ENCODE measurements at places on chromosomes 4 and X. TPM values are rescaled to one million over a fixed set of nuclear protein-coding genes. Genes with fewer than 3 reads are reported as not detected.

DNA sequence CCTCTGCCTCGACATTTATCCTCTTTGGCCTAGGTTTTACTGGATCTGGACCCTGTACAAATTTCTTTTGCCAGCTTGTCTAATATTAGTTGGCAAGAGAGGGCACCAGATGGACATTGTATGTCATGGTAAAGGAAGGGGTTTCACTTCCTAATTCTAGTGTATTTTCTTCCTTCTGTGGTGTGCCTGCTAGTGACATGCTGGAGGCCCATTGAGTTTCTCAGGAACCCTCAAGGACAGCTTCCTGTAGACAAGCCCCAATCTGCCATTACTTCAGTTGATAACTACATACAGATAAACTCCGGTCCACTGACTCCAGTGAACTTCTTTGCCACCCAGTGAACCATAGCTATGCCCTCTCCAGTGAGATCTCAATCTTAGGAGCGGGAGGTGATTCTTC is 116.9 kb downstream of the STPG2 start:
- DNase-seq = no peak

GRCh38 chr4:8374851-8375649 is 65.5 kb downstream of the ACOX3 start:
- DNase-seq = peak; percentile 36

Gene MAGEC3
- not detected for total RNA-seq

DNA sequence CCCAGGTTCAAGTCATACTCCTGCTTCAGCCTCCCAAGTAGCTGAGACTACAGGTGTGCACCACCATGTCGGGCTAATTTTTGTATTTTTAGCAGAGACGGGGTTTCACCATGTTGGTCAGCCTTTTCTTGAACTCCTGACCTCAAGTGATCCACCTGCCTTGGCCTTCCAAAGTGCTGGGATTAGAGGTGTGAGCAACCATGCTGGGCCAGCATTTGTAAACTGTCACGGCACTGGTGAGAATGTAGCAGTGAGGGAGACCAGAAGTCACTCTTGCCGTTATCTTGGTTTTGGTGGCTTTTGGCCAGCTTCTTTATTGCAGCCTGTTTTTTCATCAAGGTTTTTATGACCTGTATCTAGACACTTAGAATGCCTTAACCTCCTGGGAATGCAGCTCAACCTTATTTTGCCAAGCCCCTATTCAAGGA is 22.4 kb downstream of the PCDH18 start:
- DNase-seq = no peak

DNA sequence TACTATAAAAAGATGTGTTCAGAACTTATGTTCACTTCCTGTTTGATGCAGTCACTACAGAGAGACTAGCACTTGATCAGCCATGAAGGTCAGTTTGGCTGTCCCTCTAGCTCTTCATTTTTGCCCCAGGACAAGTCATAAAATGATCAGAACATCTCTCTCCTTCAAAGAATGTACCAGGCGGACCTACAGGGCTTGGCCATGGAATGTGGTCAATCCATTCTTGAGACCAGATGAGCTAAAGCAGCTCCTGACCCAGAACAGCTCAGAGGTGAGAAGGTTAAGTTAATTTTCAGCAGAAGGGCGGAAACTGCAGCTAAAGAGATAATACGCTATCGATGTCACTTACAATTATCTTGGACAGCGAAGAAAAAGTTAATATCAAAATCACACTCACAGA is 49.2 kb upstream of the TAB3 start:
- no peak for DNase-seq

Gene CNGA1
- 0.77 TPM for total RNA-seq

DNA sequence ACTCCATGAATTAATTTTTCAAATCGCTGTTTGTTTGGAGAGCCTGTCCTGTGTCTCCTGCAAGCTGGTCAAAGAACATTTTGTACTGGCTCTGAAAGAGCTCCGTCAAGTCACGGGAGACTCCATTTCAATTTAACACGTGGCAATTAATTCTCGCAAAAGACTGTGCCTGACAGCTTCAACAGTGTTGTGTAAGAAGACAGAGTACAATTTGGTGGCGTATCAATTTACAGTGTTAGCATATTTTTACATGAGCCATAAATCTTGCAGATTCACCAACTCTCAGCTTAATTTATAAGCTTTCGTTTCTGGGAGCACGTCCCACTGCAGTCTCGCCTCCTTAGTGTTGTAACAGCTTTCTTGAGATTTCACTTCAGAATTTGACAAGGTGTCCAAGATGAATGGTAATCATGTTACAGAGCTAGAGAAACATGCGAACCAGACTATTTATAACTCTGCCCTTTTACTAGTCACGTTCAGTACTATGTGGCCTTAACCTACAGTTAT is 70.8 kb downstream of the RWDD4 start:
- peak; percentile 74 for DNase-seq

GRCh38 chr4:6692806-6693205 is 872 bp upstream of the S100P start:
- no peak for DNase-seq

Gene PNMA5
- total RNA-seq = not detected

Gene PDGFC
- total RNA-seq = 6.6 TPM

- no peak for DNase-seq
These were observed 115.9 kb downstream of the MAGEC2 start for GRCh38 chrX:142089193-142089592.

GRCh38 chr4:38385093-38386004 is 278.6 kb upstream of the KLF3 start:
- DNase-seq = peak; percentile 47

DNA sequence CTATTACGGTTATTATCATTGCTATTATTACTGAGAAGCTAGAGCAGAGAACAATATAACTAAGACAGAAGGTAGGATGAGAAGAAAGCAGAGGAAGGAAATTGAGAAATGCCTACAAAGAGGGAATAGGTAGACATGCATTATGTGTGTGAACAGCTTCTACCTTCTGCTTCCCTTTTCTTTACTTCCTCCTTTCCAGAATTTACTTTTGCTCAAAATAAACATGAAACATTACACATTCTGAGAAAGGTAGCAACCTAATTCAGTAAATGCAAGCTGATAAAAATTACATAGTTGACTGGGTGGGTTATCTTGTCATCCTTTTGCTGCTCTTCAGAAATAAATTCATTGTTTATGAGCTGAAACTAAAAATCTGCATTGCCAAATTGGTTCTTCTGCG is 54.6 kb downstream of the AMOT start:
- DNase-seq = no peak

DNA sequence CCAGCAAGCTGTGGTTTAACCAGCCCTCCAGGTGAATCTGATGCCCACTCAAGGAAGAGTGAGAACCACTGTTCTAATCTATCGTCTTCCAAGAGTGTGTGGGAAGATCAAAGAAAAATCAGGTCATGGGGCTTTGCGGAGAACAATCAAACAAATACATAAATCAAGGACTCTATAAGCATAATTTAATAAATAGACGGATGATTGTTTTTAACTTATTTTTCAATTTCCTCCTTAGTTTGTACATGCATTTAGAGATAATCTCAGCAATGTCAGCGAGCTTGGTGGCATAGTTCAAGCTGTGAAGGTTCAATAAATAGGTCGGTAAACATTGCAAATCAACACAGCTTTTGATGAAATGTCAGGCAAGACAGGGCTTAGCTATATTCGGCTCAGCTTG is 84.9 kb downstream of the DMD start:
- no peak for DNase-seq

- no peak for DNase-seq
These were observed 566.1 kb downstream of the KCTD8 start for GRCh38 chr4:43882470-43882869.

- DNase-seq = no peak
These were observed 10.6 kb downstream of the TNIP2 start for GRCh38 chr4:2745516-2745915.

Gene FGB
- total RNA-seq = not detected

DNA sequence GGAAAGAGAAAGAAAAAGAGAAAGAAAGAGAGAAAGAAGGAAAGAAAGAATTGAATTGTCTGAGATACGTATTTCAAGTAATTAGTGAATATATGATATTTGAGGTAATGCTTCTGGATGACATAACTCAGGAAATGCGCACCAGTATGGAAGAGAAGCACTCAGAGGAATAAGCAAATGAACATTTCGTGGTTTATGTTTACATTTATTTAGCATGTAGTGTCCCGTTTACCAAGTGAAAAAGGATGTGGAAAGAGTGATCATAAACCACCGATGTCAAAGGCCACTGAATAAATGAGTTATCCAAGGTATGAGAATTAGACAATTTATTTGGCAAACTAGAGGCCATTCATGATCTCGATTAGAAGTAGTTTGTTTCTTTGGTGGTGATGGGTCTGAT is 200.4 kb downstream of the ARAP2 start:
- DNase-seq = no peak

- DNase-seq = no peak
These were observed 39.1 kb downstream of the CLOCK start for GRCh38 chr4:55507612-55508011.

GRCh38 chrX:15815779-15816437 is 25.6 kb downstream of the ZRSR2 start:
- no peak for DNase-seq

DNA sequence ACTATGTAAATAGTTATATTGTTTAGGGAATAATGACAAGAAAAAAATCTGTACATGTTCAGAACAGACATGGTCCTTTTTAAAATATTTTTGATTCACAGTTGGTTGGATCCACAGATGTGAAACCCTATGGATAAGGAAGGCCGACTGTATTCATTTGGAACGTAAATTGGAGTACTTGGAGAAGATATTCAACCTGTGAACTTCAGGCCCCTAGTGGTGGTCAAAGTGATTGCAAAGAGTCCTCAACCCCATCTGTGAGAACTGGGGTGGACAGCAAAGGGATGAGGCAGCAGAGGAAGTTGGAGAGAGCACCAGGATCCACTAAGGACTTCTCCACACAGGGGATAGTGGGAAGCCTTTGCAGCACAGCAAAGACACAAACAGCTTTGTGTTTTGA is 6.2 kb upstream of the CXCL13 start:
- no peak for DNase-seq

DNA sequence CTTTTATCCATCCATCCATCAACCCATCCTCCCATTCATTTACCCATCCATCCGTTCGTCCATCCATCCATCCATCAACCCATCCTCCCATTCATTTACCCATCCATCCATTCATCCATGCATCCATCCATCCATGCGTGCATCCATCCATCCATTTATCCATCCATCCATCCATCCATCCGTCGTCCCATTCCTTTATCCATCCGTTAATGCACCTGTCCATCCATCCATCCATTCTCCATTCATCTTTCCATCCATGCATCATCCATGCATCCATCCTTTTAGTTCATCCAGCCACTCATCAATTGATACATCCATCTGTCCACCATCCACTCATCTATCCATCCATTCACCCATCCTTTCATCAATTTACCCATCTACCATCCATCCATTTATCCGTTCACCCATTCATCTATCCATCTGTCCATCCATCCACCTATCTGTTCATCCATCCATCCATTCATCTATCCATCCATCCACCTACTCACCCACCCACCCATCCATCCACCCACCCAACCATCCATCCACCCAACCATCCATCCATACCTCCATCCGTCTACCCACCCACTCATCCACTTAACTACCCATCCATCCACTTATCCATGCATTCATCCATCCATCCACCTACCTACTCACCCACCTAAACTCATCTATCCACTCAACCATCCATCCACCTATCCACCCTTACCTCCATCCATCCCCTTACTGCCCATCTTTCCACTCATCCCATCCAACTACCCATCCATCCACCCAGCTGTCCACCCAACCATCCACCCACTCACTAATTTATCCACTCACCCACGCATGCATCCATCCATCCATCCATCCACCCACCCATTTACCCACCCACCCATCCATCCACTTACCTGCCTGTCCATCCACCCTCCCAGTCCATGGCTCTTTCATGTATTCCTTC is 9.6 kb downstream of the CD99 start:
- no peak for DNase-seq

Gene PNMA3
- 0.10 TPM for total RNA-seq

GRCh38 chr4:65943076-65943475 is 272.8 kb upstream of the EPHA5 start:
- DNase-seq = no peak

Gene SULT1B1
- total RNA-seq = 0.24 TPM

DNA sequence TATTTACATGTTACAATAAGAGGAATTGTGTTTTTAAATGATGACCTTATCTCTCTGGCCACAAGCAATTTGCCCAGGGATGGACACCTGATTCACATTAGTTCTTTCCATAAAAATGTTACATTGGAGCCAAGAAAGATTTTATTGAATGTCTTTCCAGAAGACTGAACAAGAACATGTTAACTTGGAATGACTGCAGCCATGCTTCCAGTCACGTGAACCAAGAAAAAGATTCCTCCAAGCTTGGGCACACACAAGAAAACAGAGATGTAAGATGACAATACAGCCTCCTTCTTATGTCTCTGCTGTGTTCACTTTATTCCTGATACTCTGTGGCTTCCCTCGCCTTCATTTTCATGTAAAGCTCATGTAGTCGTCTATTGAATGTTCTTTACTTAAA is 737.6 kb downstream of the TRIML1 start:
- DNase-seq = no peak

DNA sequence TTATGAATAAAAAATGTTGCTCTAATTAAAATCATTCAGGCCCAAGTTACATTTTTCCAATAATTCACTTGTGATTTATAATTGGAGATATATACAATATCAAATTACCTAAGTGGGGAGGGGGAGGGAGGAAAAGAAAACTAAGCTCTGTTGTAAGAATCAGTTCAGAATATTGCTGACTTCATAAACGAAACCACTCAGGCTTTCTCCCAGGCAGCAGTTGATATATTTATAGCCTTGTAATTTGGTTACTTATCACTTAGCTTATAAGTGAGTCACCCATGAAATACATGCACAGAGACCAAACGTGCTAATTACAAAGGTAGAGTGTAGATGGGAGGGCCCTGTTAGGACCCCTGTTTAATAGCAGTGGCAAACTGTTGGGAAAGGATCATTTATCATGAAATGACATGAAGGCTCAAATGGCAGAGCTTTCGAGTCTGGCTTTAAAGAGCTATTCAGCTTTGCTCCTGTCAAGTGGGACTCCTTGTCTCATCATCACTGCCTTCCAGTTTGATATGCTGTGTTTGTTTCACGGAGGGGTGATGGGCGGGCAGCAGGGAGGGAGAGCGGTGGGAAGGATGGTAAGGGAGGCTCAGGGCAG is 105.6 kb upstream of the PGRMC2 start:
- no peak for DNase-seq

GRCh38 chr4:160894809-160895208 is 1269.0 kb downstream of the FSTL5 start:
- DNase-seq = no peak

Gene ANXA3
- 19.1 TPM for total RNA-seq

- no peak for DNase-seq
These were observed 1560.6 kb downstream of the STIM2 start for GRCh38 chr4:28421221-28421620.

All from psoas muscle (tissue), 8 donors.